Fibroblast of the aortic adventitia (primary cell): ENCODE measurements at places on chromosomes 2 and 18. TPM values are rescaled to one million over a fixed set of nuclear protein-coding genes. Genes with fewer than 3 reads are reported as not detected.

- DNase-seq, result no peak
These were observed 53.2 kb downstream of the ICA1L start for GRCh38 chr2:202818321-202818720.

HAAO gene
- 0.90 and 5.4 TPM in 2 replicates for total RNA-seq

ESPNL gene
- 1.4 and 2.4 TPM in 2 replicates for total RNA-seq

YIPF4 gene
- total RNA-seq, result 27.1 and 56.1 TPM in 2 replicates

DNA sequence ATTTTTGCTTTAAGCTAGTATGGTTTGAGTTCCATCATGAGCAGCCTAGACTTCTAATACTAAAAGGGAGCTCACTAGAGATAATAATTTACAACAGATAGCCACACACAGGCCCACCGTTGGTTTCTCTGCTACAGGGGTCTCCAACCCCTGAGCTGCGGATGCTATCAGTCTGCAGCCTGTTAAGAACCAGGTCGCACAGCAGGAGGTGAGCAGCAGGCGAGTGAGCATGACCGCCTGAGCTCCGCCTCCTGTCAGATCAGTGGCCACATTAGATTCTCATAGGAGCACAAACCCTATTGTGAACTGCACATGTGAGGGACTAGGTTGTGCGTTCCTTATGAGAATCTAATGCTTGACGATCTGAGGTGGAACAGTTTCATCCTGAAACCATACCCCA lies 150.6 kb downstream of the HRH4 start:
- DNase-seq, result no peak

DNA sequence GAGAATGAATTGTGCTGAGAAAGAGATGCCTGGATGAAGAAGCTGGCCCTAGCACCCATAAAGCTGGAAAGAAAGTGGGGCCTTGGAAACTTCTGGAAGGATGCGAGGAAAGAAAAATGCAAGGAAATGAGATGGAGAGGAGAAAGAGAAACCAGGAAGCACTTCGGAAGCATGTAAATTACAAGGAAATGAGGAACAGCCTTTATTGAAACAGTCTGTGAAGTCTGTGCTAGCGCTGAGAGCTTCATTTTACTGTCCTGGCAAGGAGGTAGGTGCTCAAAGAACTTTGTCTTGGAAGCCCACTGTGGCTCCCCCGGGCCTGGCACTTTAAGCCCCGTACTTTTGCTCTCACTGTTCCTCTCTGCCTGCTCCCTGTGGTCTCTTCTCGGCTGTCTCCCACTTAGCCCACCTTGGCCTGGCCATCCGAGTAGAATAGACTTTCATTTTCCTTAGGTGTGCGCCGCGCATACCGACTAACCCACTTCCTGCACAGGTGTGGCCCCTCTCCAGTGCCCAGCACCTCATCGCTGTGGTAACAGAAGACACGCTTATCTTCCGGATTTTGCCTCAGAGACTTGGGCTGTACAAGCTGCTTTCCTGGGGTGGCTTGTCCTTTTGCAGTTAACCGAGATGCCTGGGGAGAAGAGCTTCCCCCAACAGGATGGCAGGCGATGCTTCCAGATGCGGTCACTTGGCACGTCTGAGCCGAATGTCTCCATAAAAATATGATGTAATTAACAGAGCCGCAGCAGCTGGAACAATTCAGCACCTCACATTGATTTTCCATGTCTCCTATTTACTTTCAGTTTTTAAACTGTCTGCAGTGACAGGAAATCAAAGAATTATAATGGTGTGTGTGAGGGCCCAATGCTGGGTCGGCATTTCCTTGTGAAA lies 199.6 kb downstream of the HRH4 start:
- DNase-seq, result peak; percentile 20

DNA sequence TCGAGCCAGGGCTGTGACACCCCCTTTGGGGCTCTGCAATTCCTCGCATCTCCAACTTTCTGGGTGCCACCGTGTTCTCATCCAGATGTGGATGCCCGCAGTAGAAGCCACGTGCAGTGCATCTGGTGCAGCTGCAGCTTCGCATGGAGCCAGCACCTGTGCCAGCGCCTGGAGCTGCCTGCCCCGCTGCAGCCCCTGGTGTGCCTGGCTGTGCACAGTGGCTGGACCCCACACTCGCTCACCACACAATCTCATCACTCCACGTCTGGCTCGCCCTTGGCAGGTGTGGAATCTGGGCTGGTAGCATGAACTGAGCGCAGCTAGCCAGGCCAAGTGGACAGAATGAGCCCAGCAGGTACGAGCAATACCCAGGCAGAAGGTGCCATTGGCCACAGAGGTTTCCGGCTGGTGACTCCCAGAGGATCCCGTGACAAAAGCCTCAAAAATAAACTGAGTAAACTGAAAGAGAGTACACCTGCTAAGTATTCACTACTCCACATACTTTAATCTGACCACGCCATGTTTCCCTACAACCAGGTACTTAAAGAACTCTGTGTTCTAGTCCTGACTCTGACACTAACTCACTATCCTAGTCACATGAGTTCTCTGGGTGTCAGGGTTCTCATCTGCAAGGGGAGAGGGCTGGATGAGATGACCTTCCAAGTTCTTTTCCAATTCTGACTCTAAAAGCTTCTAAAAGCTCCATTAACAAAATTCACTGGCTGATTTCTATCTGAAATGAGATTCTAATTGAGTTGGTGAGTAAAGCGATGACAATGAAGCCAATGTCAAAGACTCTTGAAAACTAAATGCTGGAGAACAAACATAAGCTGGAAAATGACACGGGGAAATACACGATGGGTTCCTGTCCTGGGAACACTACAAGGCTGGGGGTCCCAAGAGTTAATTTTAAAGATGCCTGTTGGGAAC lies 37.1 kb downstream of the RNF152 start:
- DNase-seq, result no peak

EN1 gene
- 0.63 and 0.90 TPM in 2 replicates for total RNA-seq

BOLL gene
- not detected in 2 replicates for total RNA-seq

GKN1 gene
- total RNA-seq, result not detected in 2 replicates

DNA sequence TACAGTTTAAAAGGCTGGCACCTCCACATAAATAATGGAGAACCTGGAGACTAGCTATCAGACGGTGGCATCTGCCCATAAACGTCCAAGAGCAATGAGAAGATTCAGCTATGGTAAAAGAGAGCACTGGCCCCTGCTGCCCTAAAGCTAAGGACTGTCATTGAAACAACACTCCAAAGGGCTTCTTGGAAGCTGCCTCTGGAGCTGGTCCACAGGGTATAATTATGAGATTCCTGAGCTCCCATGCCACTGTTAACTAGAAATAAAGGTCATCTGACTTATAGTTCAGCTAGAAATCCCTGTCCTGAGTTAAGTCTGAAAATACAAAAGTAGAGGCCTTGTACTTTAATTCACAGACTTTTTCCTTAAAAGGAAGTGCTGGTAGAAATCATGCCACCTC lies 39.9 kb upstream of the RBMS1 start:
- DNase-seq, result no peak

LYPD1 gene
- 0.74 and 25.2 TPM in 2 replicates for total RNA-seq

- no peak for DNase-seq
These were observed 24.5 kb upstream of the HPCAL1 start for GRCh38 chr2:10278029-10278762.

DNA sequence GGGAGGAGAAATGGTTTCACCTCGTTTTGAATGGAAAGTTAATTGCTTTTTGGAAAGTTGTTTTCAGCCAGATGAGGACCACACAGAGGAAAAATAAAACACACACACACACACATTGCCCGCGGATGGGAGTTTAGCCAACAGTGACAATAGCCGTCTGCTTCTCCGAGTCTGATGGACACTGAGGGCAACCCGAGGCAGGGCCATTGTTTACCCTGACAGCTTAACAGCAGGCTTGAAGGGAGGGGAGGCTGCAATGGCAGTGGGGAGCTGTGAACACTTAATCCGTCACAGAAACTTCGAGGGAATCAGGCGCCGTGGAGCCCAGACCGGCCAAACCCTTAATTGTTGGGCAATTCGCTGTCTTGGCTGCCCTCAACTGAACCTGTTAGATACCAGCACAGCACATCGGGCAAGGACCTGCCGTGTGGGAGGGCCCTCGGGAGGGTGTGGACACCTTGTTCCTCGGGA lies 145.9 kb downstream of the ACKR3 start:
- DNase-seq, result peak; percentile 38

- DNase-seq, result no peak
These were observed 280.2 kb downstream of the KCNJ3 start for GRCh38 chr2:154978710-154979109.

- no peak for DNase-seq
These were observed 281.1 kb upstream of the SLC14A2 start for GRCh38 chr18:45334191-45334590.

GRCh38 chr2:65320042-65320725 lies 92.6 kb downstream of the ACTR2 start:
- peak; percentile 87 for DNase-seq

GRCh38 chr18:45040879-45041278 lies 360.2 kb downstream of the SETBP1 start:
- no peak for DNase-seq

- DNase-seq, result peak; percentile 40
These were observed 10.6 kb upstream of the MALL start for GRCh38 chr2:110126086-110126773.

FBXO48 gene
- under 0.01 and 0.99 TPM in 2 replicates for total RNA-seq

DNA sequence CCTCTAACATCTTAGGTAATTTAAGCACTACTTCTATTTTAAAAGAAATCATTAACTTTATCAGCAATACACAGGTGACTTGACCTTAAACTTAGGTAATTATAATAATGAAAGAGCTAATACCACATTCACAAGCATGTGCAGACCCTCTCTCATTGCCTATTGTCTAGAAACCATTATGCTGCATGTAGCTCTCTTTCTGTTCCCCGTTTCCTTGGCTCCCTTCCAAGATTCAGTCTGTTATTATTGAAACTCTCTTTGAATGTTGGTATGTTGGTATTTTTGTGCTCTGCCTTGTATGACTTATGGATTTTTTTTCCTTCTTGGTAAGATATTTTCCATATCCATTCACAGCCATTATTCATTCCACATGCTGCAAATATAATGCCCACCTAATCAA lies 201.2 kb downstream of the CDCA7 start:
- peak; percentile 11 for DNase-seq

HOXD12 gene
- total RNA-seq, result not detected in 2 replicates

MROH2A gene
- under 0.01 TPM in 1 of 2 replicates, not detected in the other for total RNA-seq

SERPINB13 gene
- not detected in 2 replicates for total RNA-seq

KIF5C gene
- total RNA-seq, result 0.09 TPM in 1 of 2 replicates, not detected in the other

DNA sequence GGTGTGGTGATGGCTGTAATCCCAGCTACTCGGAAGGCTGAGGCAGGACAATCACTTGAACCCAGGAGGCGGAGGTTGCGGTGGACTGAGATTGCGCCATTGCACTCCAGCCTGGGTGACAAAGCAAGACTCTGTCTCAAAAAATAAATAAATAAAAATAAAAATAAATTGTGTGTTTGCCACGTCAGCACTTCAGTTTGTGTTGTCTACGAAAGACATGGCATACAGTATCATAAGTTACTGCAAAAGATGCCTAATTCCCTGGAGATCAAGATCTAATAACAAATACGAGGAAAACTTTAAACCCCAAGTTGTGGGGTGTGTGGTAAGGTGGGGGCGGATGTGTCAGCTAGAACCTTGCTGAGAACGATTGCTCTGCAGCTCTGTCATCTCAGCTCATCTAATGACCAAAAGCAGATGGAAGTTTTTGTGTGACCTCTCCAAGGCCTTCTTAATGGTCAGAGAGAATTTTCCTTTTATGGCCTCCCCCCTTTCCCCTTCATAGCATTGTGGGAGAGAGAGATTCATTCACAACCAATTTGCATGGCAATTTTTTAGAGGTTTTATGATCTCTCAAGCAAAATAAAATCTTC lies 11.3 kb downstream of the NPAS2 start:
- no peak for DNase-seq

- no peak for DNase-seq
These were observed 30.9 kb downstream of the METTL21A start for GRCh38 chr2:207594264-207594663.

PLCL1 gene
- 12.4 and 17.7 TPM in 2 replicates for total RNA-seq
